M059J (cell line): ENCODE measurements at places on chromosomes 2 and 18.

DNA sequence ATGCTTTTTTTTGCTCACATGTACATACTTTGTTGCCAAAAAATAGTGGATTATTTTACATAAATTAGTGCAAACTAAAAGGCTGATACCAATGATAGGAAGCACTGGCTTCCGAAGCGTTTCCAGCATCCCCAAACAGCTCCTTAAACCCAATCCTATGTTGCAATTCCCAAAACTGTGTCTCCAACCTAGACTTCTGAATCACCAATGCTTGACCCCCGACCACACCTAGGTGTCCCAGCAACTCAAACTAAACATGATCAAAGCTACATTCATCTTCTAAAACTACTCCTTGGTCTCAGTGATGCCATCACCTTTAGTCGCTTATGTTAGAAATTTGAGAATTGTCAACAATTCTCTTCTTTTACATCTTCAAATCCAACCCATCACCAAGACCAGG is 13.4 kb downstream of the ATP8B1 start:
- peak; percentile 75 for DNase-seq

DNA sequence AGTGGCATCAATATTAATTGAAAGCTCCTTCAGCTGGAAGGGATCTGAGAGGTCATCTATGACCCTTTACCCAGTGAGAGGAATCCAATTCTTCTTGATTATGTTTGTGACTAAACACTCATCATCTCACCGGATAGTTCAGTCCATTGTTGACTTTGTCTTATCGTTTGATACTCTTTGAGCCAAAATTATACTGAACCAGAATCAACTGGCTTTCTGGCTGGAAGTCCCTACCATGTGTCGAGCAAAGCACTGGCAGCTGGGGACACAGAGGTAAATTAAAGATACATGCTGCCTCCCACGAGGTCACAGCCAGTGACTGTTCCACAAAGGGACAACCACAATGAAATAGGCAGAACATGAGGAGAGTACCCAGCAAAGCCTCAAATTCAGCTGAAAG is 91.4 kb upstream of the FHL2 start:
- DNase-seq: no peak

DNA sequence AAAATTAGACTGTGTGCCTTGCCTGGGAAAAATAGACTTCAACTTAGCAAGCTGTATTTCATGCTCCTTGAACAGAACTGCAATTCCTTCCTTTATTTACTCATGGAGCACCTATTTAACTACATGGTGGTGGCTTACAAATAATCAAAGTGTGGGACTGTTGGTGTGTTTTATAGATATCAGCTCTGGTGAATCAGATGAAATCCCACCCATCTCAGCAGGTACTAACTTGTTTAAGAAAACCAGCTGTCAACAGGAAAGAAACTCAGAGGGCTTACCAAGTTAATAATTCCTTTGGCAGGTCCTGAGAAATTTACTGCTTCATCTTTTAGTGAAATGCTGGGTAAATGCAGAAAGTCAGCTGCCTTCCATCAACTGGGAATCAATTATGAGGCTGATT is 830.6 kb downstream of the SLC4A3 start:
- DNase-seq: no peak

DNA sequence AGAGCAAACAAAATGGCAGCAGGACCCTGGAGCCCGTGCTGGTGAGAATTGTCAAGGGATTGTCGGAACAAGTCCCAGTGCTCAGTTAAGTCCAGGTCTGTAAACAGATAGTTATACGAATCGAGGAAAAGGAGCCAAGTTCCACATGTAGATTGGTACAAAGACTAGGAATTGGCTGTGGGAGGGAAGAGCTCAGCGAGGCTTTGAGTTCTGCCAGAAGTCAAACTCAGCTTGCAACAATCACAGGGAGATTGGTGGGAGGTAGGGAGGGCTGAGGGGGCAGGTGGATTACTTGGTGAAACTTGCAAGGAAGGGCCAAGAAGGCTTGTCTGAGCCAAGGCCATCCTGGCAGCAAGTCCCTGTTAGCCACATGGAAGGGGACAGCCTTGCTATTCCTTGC is 217.8 kb upstream of the ARL4C start:
- no peak for DNase-seq

GRCh38 chr2:152622219-152622618 is 95.0 kb downstream of the PRPF40A start:
- no peak for DNase-seq

DNA sequence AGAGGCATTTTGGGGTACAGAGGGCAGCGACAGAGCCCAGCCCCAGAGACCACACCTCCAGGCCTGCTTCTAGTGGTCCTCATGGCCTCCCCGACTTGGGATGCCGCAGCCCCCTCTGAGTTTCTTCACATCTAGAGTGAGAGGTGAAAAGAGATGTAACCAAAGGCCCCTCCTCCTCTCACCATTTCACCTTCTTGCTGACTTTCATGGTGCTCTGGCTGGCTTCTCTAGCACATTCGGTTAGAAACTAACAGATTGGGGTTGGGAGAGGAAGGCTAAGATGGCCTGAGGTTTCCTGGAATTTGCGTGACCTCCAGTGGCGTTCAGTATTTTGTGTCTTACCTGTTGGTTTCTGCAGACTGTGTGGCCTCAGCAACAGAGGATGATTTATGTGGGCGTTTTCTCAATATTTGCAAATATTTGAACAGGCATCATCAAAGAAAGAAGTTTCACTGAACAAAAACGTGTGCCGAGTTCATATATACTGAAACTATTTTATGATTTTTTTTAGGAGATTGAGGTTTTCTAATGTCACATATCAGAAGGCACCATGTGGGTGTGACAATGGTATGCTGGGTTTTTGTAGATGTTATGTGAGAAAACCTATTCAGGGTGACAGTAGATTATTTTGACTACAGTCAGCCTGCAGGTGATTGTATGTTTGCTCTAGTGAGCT is 69.9 kb upstream of the BCL2L11 start:
- DNase-seq: no peak

- peak; percentile 22 for DNase-seq
These were observed 19.5 kb downstream of the G6PC2 start for GRCh38 chr2:168920504-168921157.

DNA sequence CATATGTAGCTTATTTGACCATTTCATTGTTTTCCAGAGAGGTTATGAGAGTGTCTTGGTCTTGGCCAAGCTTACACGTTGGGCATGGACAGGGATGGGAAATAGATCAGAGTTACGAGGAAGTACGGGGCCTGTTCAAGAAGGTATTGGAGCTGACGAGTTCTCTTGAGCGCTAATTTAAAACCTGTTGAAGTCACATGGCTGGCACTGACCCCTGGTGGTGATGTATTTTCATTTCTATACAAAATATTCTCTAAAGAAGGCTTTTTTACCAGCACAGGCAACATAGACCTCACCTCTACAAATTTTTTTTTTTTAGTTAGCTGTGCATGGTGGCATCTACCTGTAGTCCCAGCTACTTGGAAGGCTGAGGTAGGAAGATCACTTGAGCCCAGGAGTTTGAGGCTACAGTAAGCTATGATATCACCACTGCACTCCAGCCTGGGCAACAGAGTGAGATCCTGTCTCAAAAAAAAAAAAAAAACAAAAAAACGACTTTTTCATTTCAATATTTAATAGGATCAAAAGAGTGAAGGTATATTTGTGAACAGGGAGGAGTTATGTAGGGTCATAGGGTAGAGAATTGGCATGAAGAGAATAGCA is 19.6 kb downstream of the UGP2 start:
- peak; percentile 22 for DNase-seq

GRCh38 chr2:10252224-10252623 is 50.5 kb upstream of the HPCAL1 start:
- DNase-seq: no peak

DNA sequence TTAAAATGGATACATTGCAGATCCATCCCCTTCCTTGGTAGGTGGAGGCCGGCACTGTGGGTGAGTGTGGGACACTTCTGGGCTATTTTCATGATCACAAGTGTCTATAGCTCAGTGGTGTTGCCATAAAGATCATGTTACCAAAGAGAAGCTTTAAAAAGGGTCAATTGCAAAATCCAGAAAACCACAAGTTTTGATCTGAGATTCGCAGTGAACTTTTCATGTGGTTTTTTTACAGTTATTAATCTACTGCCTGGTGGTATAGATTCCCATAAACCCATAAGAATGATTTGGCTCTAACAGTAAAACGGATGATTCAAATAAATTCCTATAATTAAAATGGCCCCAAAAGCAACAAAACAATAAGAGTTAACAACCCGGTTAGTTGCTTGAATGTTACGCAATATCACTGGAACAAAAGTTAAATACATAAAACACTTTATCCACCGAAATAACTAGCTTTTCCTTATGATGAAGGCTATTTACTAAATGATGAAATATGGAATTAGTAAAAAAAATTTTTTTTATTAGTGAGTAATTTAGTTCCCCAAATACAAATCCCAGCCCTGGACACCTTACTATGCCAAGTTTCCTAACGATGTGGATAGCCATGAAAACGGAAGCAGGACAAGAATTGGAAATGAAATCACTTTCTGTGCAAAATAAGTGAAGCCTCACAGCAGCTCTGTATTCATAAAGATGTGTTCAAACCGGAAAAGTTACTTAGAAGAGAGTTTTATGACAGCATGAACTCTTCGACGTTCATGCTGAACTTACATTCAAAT is 95.6 kb upstream of the THOC1 start:
- peak; percentile 83 for DNase-seq

GRCh38 chr2:153823880-153824279 is 47.8 kb upstream of the GALNT13 start:
- peak; percentile 0 for DNase-seq

- DNase-seq: peak; percentile 24
These were observed 258.9 kb upstream of the CHAC2 start for GRCh38 chr2:53508667-53509066.

DNA sequence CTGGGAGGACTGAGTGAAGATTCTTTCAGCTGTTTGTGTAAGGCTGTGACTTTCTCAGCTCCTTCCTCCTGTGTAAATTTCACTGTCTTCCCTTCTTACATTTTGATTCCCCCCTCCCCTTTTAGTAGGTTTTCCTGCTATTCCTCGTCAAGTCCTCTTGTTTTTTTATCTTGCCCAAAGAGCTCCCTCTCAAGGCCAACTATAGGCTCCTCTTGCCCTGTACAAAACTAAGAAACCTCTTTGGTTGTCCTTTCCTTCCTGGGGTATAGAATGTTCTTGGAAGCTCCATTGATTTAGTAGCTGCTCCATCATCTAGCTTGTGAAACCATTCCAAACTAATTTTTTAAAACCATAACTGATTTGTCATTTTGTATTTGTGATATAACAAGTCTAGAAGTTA is 7.3 kb downstream of the CCDC121 start:
- DNase-seq: no peak

GRCh38 chr2:160317181-160318099 is 117.4 kb upstream of the ITGB6 start:
- peak; percentile 20 for DNase-seq

DNA sequence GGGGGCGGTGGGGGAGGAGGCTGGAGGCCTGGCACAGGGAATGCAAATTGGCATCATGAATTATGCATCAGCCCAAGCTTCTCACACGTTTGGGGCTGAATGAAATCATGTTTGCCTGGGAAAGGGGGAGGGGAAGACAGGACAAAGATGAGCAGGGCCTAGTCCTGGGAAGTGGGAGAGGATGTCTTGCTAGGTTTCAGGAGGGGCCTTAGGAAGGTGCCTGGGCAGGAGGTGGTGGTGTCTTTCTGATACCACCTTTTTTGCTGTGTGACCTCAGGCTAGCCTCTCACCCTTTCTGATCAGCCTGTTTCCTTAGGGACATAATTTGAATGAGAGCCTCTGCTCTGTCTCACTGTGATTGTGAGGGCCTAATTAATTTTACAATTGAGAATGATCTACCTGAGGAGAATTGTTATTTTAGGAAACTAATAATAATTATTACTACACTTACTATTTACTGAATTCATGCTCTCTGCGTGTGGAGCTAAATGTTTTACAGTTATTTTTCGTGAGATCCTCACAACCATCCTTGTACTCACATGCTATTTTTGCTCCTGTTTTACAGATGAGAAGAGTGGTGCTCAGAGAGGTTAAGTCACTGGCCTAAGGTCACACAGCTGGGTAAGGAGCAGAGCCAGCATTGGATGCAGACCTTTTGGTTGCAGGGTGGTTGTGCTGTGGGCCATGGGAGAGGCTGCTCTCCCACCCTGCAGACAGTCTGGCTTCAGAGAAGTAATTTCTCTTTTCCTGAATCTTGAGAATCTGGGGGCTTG is 39.6 kb downstream of the INHBB start:
- no peak for DNase-seq

DNA sequence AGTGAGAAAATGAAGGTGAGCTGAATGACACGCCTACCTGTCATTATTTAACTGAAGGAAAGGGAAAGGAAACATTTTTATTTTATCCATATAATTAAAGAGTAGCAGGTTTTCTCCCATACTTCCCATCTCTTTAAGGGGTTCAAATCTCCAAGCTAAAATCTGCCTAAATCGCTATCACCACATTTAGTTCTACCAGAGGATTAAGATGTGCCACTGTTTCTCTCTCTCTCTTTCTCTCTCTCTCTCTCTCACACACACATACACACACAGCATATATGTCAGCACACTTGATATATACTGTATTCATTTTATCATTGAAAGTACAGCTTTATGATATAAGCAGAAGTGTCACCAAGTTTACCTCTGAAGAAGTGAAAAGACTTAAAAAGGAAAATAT is 3.1 kb downstream of the WIPF1 start:
- no peak for DNase-seq

DNA sequence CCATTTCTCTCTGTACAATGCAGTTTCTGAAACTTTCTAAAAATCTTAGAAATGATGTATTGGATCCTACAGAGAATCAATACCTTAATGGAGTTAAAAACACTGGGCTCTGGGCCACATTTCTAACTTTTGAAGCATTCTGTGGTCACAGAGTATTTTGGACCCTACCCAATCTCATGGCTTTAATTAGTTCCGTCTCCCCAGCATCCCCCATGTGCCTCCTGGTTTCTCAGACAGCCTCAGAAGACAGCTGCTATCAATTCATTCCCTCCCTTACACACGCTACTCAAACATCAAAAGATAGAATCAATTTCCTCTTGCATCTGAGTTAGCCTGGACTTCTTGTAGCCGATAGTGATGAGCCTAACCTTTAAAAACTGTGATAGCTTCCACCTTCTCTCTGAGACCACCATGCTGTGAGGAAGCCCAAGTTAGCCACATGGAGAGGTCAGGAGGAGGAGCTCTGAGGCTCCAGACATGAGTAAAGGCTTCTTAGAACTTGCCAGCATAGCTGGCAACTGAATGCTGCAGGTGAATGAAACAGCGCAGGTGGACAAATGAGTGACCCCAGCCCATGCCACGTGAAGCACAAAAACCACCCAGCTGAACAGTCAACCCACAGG is 10.4 kb downstream of the ADCY3 start:
- peak; percentile 29 for DNase-seq

- no peak for DNase-seq
These were observed 13.2 kb downstream of the CNNM4 start for GRCh38 chr2:96773922-96774321.
